ENCODE measurements at places on chromosomes 4 and X.

GRCh38 chrX:34810916-34811315 lies 131.7 kb upstream of the FAM47B start:
- DNase-seq, result no peak

GRCh38 chr4:139902321-139903320 lies 237.0 kb downstream of the MGST2 start:
- no peak for DNase-seq

DNA sequence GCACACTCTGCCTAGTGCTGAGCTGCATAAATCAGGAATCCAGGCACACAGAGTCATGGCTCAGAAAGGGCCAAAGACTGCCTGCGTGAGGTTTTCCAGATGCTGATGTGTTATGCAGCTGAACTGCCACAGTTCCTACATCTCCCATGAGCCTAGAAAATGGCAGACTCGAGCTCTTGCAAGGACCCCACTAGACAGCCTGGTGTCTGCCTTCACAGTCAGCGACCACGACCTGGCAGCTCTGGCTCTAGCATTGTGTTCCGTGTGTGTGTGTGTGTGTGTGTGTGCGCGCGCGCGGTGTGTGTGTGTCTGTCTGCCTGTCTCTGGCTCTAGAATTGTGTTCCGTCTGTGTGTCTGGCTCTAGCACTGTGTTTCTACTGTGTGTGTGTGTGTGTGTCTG lies 203.6 kb upstream of the AGTR2 start:
- no peak for DNase-seq

- DNase-seq, result no peak
These were observed 38.5 kb downstream of the SMAD1 start for GRCh38 chr4:145520172-145520571.

DNA sequence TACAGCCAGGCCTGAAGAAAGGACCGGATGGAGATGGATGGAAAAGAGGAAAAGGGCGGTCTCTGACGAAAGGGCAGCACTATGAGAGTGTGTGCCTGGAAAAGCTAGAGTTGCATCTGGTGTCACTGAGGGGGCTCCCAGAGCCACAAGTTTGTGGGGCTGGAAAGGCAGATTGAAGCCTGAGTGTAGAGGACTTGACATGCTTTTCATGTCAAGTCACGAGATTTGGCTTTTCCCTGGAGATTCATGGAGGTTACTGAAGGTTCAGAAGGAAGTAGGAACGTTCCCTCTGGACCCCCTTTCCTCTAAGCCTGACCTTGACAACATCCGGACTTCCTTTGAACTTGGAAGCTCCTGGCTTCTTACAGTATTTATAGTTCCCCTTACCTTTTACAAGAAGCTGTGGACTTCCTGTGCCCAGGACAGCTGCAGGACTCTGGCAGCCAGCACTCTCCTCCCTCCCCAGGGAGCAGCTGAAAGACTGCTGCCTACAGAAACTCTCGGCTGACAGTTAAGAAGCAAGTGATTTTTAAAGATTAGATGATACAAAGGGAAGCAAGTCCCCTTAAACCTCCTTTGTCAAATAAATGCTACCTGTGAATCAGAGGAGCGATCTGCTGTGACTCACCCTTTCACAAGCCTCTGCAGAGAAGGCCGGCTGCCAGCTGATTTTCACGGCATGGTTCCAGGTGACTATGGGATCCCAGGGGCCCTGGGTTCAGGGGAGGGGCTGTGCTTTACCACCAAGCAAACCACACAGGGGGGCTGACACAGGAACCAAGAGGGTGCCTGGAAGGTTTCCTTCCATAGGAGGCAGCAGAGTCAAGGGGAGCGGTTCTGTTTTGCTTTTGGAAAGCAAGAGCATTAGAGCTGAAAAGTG lies 72.9 kb upstream of the STIM2 start:
- no peak for DNase-seq

DNA sequence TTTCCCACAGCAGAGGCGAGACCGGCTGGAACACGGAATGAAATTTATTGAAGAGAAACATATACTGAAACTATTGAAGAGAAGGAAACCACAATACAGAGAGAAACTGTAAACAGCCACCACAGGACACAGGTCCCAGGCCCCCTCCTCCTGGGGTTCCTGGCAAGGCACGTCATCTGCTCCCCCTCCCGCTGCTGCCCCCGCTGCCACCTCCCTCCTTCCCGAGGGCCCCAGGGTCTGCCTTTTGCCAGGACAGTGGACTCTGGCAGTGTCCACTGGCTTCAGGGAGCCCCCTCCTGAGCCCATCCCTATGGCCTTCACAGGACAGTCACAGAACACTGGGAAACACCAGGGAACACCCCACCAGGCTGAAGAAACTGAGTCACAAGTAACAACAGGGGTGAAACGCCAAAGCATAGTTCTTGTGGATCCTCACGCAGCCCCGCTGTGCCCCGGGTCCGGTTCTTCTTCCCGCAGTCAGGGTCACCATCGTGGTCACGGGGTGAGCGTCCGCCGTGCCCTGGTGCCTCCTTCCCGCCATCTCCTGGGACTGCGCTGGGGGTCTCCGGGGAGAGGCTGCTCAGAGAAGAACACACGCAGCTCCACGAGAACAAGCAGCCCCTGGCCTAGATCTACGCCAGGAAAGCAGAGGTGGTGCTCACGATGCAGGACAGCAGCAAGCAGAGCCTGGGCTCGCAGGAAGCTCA lies 5.4 kb downstream of the PNMA6E start:
- DNase-seq, result no peak

DNA sequence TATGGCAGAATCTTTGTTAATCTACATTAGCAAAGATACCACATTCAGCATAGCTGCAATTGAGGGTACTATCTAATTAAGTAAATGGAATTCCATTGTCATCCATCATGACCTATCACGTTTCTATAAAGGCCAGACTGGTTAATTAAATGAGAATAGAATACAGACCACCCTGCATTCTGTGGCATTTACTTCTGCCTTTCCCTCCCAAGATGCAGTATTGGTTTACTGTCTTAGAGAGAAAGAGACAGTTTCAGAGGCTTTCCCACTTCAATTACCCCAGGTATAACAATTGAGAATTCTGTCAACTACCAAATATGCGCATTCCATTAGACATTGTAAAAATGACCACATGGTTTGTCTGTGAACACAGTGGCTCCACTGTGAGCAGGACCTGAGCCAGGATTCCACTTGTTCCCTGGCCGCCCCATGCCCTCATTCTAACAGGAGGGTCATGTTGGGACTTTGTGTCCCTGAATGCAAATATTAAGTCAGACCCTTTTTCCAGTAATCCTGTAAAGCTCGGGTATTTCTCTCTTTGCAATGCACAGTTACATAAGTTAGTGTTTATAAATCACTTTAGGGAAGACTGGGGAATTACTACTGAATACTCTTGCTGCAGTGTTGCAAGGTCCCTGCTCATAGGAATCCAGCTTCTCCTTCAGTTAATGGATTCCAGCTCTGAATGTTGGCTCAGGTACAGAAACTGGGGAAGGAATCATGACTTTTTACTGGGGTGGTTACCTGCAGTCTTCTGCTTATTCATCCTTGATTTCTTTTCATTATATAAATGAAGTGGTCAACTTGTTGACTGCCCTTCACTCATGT lies 261.0 kb downstream of the PDGFC start:
- no peak for DNase-seq

DNA sequence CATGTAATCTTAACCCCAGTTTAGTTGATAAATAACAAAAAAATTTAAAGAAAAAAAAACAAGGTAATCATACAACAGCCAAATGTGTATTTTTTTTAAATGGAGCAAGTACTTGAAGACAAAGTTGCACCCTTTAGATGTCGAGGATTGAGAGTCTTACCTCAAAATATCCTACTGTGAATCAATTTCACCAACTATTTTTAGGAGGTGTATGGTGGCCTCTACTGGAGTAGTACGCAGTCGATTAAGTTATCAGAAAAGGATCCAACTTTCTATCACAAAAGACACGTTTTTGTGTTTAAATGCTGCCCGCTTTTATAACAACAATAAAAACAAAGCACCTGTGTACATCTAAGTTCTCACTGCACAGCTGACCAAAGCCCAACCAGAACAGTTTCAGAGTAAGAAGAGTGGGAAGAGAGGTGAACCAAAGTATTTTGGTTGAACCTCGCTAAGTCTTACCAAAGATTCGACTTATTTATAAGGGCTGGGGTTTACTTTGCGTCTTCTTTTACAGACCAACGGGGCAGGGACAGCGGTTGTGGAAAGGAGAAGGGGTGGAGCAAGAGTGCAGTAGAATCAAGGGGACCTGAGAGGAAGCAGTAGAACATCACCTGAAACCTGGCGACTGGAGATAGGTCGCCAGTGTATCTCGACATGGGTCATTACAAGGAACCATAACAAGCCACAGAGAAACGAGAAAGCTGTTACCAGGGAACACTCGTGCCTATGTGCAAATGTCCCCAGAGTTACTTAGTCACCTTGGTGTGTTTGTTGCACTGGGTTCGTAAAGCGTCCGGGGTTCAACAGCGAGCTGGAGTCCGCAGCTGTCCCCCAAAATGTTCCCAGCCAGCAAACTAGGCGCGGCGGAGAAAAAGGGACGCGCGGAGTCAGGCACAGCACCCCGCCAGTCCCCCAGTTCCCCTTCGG lies 1.1 kb downstream of the RPS6KA6 start:
- no peak for DNase-seq

DNA sequence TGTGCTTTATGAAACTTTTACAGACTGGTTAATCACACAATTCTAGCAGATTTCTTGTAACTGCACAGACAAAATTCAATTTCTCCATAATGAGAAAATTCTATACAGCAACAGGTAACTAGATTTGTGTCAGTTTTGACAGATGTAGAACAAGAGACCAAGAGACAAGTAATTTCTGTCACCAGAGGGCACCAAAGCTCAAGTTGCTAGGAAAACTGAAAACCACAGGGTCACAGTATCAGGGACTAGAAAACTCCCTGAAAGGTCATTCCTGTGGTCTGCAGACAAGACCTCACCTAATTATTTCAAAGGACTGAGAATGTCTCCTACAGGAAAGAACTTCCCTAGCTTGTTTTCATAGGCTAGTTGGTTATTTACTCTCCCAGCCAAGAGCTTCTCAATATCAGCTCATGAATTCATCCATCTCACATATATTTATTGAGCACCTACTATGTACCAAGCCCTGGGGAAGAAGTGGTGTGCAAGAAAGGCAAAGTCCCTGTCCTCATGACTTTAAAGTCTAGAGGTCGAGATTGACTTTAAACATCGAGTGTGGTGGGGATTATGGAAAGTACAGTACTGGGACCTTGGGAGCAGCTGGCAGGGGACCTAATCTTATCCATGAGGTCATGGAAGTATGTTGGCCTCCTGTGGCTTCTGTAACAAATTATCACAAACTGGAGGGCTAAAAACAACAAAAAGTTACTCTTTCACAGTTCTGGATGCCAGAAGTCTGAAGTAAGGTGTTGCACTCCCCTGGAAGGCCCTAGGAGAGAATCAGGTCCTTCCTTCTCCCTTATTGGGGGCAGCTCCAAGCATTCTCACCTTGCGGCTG lies 47.8 kb upstream of the SETD7 start:
- no peak for DNase-seq

GRCh38 chr4:170423137-170423536 lies 333.4 kb upstream of the AADAT start:
- DNase-seq, result no peak

DNA sequence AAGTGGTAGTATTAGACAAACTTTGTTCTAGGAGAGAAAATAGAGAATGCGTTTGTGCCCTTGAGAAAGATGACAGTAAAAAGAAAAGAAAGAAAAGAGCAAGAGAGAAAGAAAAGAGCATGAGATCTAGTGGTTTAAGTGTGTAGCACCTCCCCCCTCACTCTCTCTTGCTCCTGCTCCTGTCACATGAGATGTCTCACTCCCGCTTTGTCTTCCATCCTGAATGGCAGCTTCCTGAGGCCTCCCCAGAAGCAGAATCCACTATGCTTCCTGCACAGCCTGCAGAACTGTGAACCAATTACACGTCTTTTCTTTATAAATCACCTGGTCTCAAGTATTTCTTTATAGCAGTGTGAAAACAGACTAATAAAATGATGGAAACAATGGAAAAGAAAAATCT lies 499.6 kb downstream of the ACTRT1 start:
- no peak for DNase-seq

- DNase-seq, result no peak
These were observed 147.2 kb upstream of the MBNL3 start for GRCh38 chrX:132636080-132636479.

DNA sequence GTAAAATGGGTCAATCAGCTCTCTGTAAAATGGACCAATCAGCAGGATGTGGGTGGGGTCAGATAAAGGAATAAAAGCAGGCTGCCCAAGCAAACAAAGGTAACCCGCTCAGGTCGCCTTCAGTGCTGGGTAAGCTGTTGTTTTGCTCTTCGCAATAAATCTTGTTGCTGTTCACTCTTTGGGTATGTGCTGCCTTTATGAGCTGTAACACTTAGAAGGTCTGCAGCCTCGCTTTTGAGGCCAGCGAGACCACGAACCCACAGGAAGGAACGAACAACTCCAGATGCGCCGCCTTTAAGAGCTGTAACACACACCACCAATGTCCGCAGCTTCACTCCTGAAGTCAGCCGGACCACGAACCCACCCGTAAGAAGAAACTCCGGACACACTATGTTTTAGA lies 11.5 kb upstream of the CAMK2D start:
- DNase-seq, result no peak

GRCh38 chr4:145090380-145090779 lies 7.6 kb downstream of the ANAPC10 start:
- no peak for DNase-seq

DNA sequence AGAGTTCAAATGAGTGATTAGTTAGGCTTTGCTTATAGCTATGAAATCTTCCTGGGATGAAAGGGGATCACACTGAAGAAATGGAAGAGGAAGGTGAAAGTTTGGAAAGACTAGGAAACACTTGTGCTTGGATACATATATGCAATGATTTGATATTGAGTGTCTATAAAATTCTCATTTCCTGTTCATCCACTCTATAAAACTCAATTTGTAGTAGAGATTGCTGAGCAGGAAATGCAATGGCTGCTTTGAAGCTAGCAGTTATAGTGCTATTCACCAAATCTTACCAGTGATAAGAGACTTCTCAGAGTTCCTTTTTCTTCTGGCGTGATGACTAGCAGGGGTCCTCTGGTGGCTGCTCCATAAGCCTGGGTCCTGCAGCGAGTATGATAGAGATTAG lies 128.1 kb upstream of the HPF1 start:
- no peak for DNase-seq

- DNase-seq, result no peak
These were observed 175.4 kb downstream of the FAT4 start for GRCh38 chr4:125489952-125490690.

- no peak for DNase-seq
These were observed 2101.5 kb upstream of the AGA start for GRCh38 chr4:179543771-179544170.

- no peak for DNase-seq
These were observed 374.3 kb downstream of the MID1IP1 start for GRCh38 chrX:39175418-39176057.

All from cortex of kidney (tissue), 1 donor.